ENCODE measurements at places on chromosomes 12 and 14. TPM values are rescaled to one million over a fixed set of nuclear protein-coding genes. Genes with fewer than 3 reads are reported as not detected.
A peak's percentile ranks its signal among the peaks of the same experiment; 100 is the strongest.

DNA sequence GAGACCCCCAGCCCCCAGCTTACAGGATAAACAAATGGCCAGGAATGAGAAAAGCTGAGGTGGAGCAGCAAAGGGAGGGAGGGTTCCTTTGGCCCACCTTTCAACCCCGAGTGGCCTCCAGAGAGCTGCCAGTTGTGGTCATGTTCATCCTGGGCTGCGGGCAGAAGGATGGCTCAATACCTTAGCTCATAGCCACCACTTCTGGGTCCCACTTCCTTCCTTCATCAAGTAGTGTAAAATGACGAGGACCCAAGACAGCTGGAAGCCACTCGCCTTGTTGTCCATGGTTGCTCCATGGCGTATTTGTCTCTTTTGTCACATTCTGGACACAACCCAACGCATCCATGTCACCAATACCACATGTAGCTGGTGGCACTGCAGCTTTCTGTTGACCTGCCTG lies 24.2 kb downstream of the CRACR2A start:
- no peak overlapping the region for H3K27ac ChIP-seq
- H3K36me3 ChIP-seq = no peaks in the 10 kb centered on the region

GRCh38 chr14:63345826-63346225 lies 27.1 kb upstream of the GPHB5 start:
- no peak for DNase-seq
- no peak overlapping the region for H3K4me3 ChIP-seq
- no peaks in the 10 kb centered on the region for H3K4me1 ChIP-seq
- H3K27me3 ChIP-seq = no peaks in the 10 kb centered on the region
- no peaks in the 10 kb centered on the region for H3K36me3 ChIP-seq

- no peak for DNase-seq
- H3K27ac ChIP-seq = no peak overlapping the region
- no peaks in the 10 kb centered on the region for H3K27me3 ChIP-seq
- no peaks in the 10 kb centered on the region for H3K36me3 ChIP-seq
- H3K4me3 ChIP-seq = no peak overlapping the region
- no peaks in the 10 kb centered on the region for H3K4me1 ChIP-seq
These were observed 315.5 kb upstream of the FLRT2 start for GRCh38 chr14:85214471-85214870.

DNA sequence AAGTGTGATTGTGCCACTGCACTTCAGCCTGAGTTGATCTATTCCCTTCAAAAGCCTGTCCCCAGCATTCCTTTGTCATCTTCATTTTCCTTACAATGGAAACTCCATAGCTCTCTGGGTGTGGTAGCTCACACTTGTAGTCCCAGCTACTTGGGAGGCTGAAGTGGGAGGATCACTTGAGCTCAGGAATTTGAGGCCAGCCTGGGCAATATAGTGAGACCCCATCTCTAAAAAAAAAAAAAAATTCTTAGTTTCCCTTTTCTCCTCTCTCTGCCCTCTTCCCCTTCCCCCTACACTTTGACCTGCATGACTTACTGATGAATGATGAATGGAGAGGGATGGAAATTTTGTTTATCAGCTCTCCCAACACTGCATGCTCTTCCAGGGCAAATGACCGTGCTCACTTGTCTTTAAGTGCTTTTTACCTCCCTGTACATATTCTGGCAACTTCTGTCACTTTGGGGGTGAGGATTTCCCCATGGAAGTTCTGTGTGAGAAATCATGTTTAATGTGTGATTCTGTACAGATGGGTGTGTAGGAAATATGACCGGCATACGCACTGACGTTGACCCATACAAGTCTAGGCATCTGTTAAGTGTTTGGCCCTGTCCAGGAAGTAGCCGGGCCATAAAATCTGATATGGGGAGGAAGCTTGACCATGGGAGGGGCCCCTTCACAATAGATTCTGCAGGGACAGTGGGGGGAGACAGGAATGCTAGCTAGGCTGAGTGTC lies 65.4 kb downstream of the ZFP36L1 start:
- no peaks in the 10 kb centered on the region for H3K36me3 ChIP-seq
- H3K27ac ChIP-seq = no peak overlapping the region
- H3K27me3 ChIP-seq = no peaks in the 10 kb centered on the region
- DNase-seq = no peak

GRCh38 chr14:26773906-26774593 lies 176.2 kb upstream of the NOVA1 start:
- no peak for DNase-seq
- H3K36me3 ChIP-seq = no peaks in the 10 kb centered on the region
- no peak overlapping the region for H3K27ac ChIP-seq

GRCh38 chr12:107519906-107520859 lies 165.4 kb upstream of the PWP1 start:
- H3K36me3 ChIP-seq = no peaks in the 10 kb centered on the region
- no peaks in the 10 kb centered on the region for H3K4me1 ChIP-seq
- DNase-seq = no peak

DNA sequence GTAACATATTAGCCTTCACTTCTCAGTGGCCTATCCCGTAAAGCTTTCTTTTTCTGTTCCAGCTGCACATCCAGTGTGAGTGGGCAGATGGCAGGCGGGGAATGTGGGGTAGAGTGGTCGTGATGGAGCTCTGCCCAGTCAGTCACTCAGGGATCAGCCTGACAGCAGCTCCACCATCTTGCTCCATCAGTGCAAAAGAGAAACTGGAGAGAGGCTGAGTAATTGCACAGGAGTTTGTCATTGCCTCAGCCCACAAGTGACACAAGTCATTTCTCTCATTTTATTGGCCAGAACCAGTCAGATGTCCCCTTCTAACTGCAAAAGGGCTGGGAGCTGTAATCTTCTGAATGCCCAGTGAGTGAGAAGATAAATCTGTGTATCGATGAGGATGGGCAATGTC lies 66.5 kb downstream of the ATP23 start:
- no peaks in the 10 kb centered on the region for H3K36me3 ChIP-seq
- no peak overlapping the region for H3K4me3 ChIP-seq
- H3K4me1 ChIP-seq = no peaks in the 10 kb centered on the region
- H3K27ac ChIP-seq = no peak overlapping the region
- no peaks in the 10 kb centered on the region for H3K27me3 ChIP-seq

DNA sequence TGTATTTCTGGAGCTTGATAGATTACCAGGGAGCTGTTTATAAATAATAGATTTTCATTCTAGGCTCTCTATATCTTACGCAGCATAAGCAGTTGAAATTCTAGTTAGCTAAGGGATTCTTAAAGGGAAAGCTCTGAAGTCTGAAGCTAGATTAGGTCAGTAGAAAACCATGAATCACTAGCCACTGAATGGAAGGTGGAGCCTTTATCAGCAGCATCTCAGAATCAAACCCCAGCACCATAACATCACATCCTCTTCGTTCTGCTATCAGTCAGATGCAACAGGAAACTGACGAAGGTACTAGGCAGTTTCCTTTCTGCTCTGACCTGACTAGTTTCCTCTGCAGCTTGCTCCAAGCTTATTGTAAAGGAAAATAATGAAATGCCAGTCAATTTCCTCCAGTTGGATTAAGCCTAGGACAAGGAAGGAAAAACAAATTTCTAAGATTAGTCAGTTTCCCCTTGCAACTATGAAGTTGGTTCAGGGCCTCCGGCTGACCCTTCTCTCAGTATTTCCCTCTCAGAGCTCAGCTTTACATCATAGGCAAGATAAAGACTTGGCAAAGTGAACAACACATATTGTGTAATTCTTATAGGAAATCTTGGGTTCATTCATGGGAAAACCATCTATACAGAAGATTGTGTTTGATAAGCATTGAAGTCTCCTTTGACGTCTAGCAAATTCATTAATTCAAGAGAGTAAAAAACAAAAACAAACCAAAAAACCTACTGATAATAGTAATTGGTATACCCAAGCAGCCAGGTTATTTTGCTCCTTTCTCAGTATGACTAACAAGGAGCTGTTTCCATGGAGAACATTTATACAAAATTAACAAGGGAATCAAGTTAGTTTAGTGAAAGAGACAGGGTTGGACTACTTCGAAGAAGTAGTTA lies 43.4 kb upstream of the CFAP54 start:
- H3K4me3 ChIP-seq = no peak overlapping the region
- no peaks in the 10 kb centered on the region for H3K27me3 ChIP-seq
- no peak for DNase-seq
- H3K36me3 ChIP-seq = no peaks in the 10 kb centered on the region
- peak overlapping the region; percentile 63 for H3K27ac ChIP-seq

DNA sequence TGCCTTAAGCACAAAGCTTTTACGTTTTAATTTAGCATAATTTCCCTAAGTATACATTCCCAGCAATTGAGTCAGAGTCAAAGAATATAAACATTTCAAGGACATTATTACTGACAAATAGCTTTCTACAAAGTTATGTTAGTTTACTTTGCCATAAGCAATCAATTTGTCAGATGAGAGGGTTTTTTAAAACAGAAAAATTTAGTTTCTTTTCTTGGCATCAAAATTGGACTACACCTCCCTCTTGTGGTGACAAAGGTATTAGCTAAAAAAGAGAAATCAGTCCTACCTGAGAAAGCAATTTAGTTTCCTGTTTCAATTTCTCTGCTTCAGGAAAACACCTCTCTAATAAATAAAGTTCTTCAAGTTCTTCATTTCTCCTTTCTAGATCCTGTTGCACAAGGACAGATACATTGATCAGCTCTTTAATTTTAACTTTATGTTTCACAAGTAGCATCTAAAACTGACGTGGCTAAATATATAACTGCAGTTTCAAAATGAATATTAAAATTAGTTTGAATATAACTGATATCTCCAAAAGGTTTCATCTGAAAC lies 39.9 kb downstream of the DNAI7 start:
- H3K27ac ChIP-seq = no peak overlapping the region
- H3K27me3 ChIP-seq = no peaks in the 10 kb centered on the region
- DNase-seq = no peak
- H3K4me3 ChIP-seq = no peak overlapping the region
- H3K4me1 ChIP-seq = peaks cover 2% of the 10 kb centered on the region

The SIX6 gene
- total RNA-seq = not detected

The GLIPR1L2 gene
- total RNA-seq = not detected

The HSP90B1 gene
- 250 TPM for total RNA-seq

The USP44 gene
- 5.7 TPM for total RNA-seq

The CLEC1B gene
- total RNA-seq = not detected

The CLEC12A gene
- total RNA-seq = not detected
